Activated naive CD4-positive, alpha-beta T cell treated with anti-CD3 and anti-CD28 coated beads, Interleukin-2, amount 50 U/mL, for 16 hours (primary cell): ENCODE measurements at places on chromosomes 2 and 18.
A peak's percentile ranks its signal among the peaks of the same experiment; 100 is the strongest.

DNA sequence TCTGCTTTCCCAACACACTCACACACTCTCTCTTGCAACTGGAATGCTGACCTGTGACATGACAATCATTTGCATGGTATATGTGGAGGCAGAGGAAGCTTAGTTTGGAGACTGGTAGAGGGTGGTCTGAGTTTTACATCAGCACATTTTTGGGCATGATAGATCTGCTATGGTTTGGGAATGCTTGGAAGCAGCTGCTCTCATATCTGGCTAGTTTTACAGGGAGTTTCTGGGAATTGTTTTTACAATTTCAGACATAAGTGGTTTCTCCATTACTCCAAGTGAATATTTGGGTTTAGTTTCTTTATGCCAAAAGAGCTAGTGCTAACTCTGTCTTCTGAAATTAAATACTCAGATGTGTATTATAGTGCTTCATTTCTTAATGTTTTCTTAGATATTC is 977.6 kb downstream of the SUCLG1 start:
- no peak for DNase-seq

GRCh38 chr2:200275295-200276013 is 31.0 kb upstream of the SPATS2L start:
- no peak for DNase-seq

GRCh38 chr2:72924353-72925240 is 7.3 kb downstream of the EMX1 start:
- DNase-seq = no peak

DNA sequence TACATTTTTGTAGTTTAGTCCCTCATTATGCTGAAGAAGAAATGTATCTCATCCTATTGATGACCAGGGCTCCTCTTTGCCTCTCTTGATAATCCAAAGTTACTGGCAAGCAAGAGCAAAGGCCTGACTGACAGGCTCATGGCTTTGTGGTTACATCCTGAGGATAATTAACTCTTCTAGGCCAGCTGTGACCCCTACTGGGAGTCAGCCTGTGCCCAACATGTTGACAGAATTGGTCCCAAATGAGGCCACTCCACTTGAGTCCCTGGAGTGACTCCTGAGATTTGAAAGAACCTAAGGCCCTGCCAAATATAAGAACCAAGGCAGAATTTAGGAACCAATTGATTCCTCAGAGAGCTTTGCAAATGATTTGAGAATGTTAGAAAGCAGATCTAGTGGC is 973.8 kb upstream of the CELF4 start:
- DNase-seq = no peak

- no peak for DNase-seq
Measured at GRCh38 chr18:57950542-57950941, 93.5 kb upstream of the NEDD4L start.

GRCh38 chr2:101063352-101064124 is 61.4 kb downstream of the RPL31 start:
- DNase-seq = no peak

GRCh38 chr2:231187736-231188505 is 10.5 kb upstream of the ARMC9 start:
- no peak for DNase-seq

- DNase-seq = peak; percentile 41
Measured at GRCh38 chr18:59988098-59988706, 88.4 kb downstream of the PMAIP1 start.

- DNase-seq = no peak
Measured at GRCh38 chr2:134433979-134434378, 180.1 kb downstream of the MGAT5 start.

GRCh38 chr2:8049851-8050571 is 631.8 kb upstream of the ID2 start:
- DNase-seq = peak; percentile 39

- no peak for DNase-seq
Measured at GRCh38 chr2:129139380-129139779, 820.7 kb upstream of the HS6ST1 start.

- DNase-seq = peak; percentile 13
Measured at GRCh38 chr2:184598316-184599053, at the start of gene ZNF804A. TSS of gene ZNF804A (plus strand) at chr2:184598529. CDS start at chr2:184598960, 431 bp downstream.

- no peak for DNase-seq
Measured at GRCh38 chr2:230184727-230185578, 34.8 kb downstream of the SP110 start.

GRCh38 chr2:105761931-105762515 is 17.3 kb downstream of the NCK2 start:
- no peak for DNase-seq

GRCh38 chr2:240319221-240319854 is 116.1 kb upstream of the GPC1 start:
- no peak for DNase-seq

DNA sequence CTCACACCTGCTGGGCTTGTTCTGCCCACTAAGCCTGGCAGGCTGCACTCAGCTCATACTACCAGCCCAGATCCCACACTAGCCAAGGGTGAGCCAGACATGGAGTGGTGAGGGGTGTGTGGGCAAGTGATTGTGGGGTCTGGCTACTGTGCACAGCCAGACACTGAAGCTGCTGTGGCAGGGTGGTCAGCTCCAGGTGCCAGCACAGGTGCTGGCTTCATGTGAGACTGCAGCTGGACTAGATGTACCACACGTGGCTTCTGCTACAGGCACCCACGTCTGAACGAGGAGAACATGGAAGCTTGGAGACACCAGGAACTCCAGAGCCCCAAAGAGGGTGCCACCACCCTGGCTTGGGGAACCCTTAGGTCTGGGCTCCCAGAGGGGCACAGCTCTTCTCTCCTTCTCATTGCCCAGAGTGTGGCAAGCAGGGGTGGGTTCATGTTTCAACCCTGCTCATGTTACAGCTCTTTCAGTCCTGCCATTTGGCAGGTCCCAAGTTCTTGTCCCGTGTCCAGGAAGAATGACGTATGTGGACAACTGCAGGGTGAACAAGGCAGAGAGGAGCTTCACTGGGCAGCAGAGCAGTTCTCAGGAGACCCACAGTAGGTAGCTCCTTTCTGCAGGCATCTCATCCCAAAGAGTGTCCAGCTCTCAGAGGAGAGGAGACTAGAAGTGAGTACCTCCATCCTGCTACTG is 1624.2 kb upstream of the TMEFF2 start:
- peak; percentile 8 for DNase-seq

DNA sequence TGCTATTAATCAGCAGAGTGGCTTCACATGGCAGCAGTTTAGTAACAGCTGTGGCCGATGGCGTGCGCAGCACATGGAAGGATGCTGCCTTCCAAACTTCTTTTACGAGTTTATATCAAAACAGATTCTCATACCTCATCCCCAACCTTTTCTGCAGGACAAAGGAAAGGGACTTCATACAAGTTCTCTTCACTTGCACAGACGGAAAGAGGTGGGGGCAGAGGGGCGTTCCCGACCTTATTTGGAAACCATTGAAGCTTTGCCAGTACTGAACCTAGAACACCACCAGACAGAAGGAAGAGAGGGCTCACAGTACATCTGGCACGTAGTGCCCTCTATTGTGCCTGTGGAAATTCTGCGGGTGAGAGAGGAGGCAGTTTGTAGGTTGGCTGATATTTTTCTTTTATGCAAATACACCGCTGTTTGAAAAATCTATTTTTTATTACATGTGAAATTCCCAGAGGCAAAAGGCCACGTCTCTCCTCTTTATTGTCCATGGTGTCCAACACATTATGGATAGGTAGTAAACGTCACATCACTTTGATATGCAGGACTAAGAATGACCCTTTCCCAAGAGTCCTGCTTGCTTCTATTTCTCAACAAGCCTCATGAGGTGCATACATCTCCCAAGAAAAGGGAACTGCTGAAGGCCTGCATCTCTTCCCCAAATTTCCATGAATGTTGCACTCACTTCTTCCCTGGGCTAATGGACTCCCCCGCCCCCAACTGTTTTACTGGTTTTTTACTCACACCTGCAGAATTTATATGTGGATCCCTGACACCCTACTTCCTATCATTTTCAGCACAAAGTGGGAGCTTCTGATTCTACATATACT is 31.3 kb downstream of the COLEC12 start:
- DNase-seq = no peak

DNA sequence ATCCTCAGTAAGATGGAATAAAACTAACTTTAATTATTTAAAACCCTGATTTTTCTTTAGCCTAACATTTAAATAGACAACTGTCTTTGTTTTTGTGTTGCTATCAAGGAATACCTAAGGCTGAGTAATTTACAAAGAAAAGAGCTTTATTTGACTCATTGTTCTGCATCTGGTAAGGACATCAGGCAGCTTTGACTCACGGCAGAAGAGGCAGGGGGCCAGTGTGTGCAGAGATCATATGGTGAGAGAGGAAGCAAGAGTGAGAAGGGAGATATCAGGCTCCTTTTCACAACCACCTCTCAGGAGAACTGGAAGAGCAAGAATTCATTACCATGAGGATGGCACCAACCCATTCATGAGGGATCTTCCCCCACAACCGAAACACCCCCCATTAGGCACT is 64.6 kb upstream of the TFPI start:
- no peak for DNase-seq

DNA sequence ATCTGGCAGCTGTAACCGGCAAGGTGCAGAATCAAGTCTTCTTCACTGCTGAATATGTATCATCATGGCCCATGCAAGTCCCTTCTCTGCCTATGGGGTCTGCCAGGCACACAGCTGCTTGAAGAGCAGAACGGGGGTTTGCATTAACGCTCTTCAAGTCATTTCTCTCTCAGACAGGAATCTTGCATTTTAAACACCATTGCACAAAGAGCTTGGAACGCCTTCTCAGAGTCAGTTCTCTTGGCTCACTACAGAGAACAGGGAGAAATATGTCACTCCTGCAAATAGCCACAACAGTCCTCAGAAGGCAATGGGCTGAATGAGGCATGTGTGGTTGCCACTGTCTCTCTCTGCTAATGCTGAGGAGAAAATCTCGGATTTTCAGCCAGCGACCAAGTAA is 2173.5 kb upstream of the PIK3C3 start:
- DNase-seq = no peak

DNA sequence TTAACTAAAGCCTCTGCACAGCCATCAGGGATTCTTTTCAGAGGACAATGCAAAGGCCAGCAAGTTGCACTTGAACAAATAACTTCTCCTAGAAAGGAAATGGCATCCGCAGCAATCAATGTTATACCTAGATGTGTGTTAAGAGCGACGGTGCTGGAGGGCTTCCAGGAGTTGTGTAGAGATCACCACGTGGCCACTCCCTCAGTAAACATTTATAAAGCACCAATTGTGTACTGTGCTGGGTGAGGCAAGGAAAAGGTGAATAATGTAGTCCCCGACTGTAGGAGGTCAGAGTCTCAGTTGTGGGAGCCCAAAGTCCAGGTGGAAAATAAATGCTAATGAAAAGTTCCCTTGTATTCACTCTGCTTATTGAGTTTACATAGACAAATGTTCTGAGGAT is 135.0 kb downstream of the ALK start:
- no peak for DNase-seq

DNA sequence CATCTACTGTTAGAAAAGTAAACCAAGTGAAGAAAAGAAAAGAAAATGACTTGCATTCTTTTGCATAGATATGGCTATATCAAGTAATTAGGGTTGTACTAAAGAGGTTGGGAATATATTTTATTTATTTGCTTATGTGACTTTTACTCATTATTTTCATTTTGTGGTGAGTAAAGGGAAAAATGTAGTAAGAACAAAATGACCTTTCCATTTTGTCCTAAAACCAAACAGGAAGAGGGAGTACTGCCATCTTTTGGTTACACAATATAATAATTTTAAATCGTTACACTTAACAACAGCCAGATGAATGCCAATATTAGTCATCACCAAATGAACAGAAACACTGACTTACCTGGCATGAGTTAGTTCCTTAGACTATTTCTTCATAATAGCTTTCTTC is 47.3 kb upstream of the NDUFV2 start:
- DNase-seq = no peak

- DNase-seq = no peak
Measured at GRCh38 chr18:78138983-78139496, 840.6 kb upstream of the SALL3 start.

DNA sequence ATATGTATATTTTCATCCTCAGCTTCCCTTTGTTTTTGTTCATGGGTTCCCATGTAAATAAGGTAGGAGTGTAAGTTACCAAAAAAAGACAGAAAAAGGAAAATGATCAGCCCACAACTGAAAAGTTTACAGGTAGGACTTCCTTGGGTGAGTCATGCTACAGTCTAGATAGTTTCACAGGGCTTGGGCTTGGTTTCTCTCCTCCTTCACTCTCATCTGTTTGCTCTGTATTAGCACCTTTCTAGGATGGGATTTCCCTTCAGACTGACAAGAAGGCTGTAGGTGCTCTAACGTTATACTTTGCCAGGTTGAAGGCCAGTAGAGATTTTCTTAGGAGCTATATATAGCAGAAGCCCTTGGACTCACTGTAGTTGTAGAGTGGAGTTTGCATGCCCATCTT is 57.9 kb downstream of the FAM171B start:
- no peak for DNase-seq

- no peak for DNase-seq
Measured at GRCh38 chr2:46841621-46842020, 74.0 kb downstream of the MCFD2 start.

GRCh38 chr18:6997808-6998207 is 119.8 kb downstream of the LAMA1 start:
- DNase-seq = no peak

- no peak for DNase-seq
Measured at GRCh38 chr2:98727369-98728087, 3.4 kb downstream of the MGAT4A start.

DNA sequence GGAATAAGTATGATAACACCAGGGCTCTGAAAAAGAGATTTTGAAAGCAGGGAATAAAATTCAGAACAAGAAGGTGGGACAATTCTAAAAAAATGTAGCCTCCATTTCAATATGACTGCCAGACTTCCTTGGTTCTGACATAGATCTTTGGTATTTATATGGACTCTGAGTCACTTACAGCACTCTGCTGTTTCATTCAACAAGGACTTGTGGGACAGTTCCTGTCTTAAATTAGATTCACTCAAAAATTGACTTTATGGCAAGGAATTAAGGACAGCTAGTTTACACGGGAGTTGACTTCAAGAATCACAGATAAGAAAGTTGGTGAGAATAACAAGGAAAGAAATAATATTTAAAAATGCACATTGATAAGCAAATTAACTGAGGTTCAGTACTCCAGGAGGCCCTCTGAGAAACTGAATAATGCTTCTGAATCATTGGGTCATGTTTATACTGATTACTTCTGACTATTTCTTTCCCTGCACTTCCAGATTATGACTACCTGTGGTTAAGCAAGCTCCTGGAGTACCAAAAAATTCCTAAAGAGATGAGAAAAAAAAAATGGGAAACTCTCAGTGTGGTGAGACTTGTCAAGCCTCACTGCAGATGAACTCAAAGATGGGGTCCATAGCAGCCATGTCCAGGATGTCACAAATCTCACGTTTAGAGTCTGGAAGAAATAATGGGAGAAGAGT is 828.3 kb upstream of the PIK3C3 start:
- DNase-seq = no peak

DNA sequence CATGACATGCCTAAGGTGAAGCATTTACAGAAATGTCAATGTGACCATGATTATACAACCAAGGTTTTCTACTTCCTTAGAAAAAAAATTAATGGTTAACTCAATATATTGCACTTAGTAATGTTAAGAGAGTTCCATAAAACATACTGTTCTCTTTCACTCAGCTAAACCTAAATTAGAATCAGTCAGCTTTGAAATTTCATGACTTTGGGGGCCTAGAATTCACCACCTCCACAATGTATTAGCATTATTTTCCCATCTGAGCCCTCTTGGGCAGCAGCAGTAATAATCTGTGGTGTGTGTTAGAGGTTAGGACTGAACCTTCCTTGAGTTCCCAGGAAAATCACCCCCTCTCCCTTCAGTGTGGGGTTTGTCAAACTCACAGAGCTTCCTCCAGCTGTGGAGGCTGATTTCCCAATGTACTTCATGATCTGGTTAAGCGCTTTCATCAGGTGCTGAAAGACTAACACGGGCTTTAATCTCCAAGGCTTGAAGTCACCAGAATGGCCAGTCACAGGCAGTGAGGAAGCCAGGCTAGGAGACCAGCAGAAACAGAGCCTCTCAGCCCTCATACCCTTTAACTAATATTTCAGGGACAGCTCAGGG is 7.1 kb upstream of the UPP2 start:
- no peak for DNase-seq
